ENCODE measurements at places on chromosomes 5 and 9. TPM values are rescaled to one million over a fixed set of nuclear protein-coding genes. Genes with fewer than 3 reads are reported as not detected.

- no peaks in the 10 kb centered on the region for H3K27me3 ChIP-seq
- H3K4me3 ChIP-seq: no peak overlapping the region
- no peak overlapping the region for H3K27ac ChIP-seq
- no peaks in the 10 kb centered on the region for H3K36me3 ChIP-seq
- no peaks in the 10 kb centered on the region for H3K4me1 ChIP-seq
Measured at GRCh38 chr5:16975950-16976624, 40.0 kb upstream of the MYO10 start.

The C5 gene
- 4.6 TPM for total RNA-seq

The FASTKD3 gene
- total RNA-seq: 28.9 TPM

The GPR151 gene
- total RNA-seq: not detected

The IFNA2 gene
- not detected for total RNA-seq

All from adrenal gland (tissue), 19 donors.